ENCODE measurements at places on chromosomes 1 and 21. TPM values are rescaled to one million over a fixed set of nuclear protein-coding genes. Genes with fewer than 3 reads are reported as not detected.

Gene ANGPTL3
- total RNA-seq, result not detected

Gene CFHR2
- not detected for total RNA-seq

Gene DYNLT5
- total RNA-seq, result 2.8 TPM

Gene WNT4
- 4.4 TPM for total RNA-seq

Gene OR2G6
- not detected for total RNA-seq

Gene SELENBP1
- 5.3 TPM for total RNA-seq

Gene C1orf94
- total RNA-seq, result 1.3 TPM

Gene CHIA
- not detected for total RNA-seq

Gene SGIP1
- total RNA-seq, result 158 TPM

Gene VCAM1
- 14.4 TPM for total RNA-seq

Gene ATP1A4
- 0.31 TPM for total RNA-seq

Gene GJC2
- 1.3 TPM for total RNA-seq

Gene SERINC2
- total RNA-seq, result 2.2 TPM

Gene RAP1GAP
- 31.6 TPM for total RNA-seq

Gene BEST4
- total RNA-seq, result 0.94 TPM

Gene FOXD2
- total RNA-seq, result not detected
